T-helper 2 cell treated with Interferon-gamma antibody and Interleukin-4, amounts not matched to agents 5 μg/mL and 100 μg/mL, for 36 hours (primary cell): ENCODE measurements at places on chromosomes 11 and 22.
A peak's percentile ranks its signal among the peaks of the same experiment; 100 is the strongest.

DNA sequence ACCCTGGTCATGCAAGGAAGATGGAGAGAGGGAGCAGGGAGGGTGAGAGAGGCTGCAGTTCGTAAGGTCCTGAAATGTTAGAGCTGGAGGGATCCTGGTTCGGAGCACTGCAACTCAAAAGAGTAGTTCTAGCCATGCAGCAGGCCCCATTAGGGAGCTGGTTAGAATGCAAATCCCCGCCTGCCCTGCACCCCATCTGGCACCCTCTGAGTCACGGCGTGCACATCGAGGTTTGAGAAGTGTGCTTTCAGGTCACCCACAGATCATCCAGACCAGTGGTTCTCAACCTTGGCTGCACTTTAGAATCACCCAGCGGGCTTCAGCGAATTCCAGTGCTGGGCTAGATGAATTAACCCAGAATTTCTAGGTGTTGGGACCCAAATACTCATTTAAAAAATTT, 48.2 kb downstream of the ST3GAL4 start:
- DNase-seq = no peak

DNA sequence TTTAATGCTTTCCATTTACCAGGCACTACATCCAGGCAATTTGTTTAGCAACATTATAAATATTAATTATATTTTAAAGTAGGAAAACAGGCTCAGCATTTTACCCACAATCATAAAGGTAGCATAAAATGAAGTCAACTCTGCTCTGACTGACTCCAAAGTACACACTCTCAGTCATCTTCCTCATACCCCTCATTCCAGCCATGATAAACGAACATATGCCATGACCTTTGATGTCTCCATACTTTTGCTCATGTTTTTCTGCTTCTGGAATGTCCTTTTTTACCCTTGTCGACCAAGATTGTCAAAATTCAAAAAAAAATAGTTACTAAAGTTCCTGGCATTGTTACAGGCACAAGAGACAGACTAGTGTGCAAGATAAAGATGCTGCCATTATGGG, 77.7 kb upstream of the SOX6 start:
- DNase-seq = no peak

DNA sequence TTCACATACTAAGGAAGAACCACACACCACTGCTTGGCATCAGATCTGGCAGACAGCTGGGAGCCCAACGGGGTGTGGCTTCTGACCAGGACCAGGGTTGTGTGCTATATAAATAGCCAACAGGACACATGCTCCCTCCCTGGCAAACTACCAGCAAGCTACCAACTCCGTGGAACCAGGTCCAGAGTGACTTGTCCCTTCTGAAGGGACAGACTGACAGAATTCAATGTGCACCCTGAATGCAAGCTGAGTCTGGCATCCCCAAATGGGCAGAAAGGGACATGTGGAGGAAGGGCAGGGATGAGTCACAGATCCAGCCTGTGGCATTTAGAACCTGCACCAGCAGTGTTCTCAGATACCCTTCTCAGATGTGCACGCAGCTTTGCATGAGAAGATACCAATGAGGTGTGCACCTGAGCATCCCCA, 92.9 kb downstream of the MICAL3 start:
- DNase-seq = no peak

DNA sequence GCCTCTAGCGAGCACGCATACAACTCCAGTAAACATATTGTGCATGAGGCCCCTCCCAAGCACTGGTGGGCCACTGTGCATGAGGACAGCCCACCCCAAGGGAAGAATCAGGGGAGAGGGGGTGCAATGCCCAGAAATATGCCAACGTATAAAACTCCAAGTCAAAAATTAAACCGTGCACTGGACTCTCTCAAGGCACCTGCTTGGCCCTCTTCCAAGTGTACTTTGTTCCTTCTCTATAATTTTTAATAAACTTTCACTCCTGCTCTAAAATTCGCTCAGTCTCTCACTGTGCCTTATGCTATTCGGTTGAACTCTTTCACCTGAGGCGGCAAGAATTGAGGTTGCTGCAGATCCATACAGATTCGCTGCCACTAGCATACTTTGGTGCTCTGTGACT, 465.3 kb upstream of the TENM4 start:
- no peak for DNase-seq

DNA sequence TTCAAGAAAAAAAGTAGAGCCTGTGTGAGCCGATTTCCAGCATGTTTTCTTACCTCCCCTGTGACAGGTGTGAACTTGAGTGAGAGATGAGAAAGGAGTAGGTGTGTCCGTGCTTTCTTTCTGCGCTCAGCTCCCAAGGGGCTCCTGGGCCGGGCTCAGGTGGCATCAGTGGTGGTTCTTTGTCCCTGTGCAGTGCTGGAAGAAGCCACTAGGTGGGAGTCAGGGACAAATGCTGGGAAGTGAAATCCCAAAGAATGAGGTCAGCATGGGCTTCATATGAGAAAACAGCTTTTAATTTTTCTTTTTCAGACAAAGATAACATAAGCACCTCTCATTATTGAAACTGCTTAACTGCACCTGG, 57.8 kb downstream of the PPFIBP2 start:
- no peak for DNase-seq

DNA sequence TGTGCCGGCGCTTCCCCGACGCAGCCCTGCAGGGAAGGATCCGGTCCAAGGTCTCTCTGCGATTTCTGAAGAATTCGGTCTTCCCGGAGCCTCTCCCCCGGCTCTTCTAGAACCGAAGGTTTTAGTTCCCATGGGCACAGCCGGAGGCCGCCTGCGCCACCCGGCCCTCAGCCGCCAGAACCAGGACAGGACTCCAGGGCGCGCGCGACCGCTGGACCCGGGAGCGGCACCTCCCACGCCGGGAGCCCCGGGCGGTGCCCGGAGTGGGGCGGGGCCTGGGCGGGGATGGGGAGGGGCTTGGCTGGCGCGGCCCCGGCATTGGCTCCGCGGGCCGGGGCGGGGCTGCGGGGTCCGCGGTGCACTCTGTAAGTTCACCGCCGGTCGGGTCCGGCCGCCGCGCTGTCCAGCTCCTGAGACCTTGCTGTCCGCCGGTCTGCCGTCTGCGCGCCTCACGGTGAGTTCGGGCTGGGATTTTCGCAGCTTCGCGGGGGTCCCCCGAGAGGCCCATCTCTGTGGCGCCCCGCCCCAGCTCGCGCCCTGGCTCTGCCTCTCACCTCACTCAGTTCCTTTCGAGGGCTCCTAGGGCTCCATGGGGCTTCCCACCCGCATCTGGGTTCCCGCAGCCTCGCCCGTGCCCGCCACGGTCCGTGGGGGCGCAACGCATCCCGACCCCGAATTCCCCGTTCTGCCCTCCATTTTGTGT, at the start of gene CDC42EP2:
TSS of gene CDC42EP2 (plus strand) at position 366 of the 703 bp plus-strand sequence. CDS start 6,033 bp downstream, outside the sequence.
- DNase-seq = peak; percentile 79

DNA sequence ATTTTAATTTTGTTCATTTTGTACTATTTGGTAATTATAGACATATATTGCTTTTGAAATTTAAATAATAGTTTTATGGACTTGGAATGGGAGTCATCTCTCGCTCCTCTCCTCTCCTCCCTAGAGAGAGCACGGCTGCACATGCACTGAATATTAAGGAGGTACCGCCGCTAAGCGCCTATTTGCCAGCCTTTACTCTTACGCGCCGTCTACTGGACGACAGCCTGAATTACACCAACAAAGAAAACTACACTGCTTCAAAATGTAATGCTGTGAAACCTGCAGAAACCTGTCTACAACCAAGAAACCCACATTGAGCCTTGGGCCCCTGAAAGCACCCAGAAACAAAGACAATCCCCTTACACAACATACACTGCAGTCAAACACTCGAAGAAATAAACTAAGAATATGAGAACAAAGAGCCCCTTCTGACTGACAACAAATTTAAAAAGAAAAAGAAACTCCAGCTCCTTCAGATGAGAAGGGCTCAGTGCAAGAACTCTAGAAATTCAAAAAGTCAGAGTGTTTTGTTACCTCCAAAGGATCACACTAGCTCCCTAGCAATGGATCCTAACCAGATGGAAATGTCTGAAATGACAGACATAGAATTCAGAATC, 737.2 kb downstream of the LRRC4C start:
- no peak for DNase-seq

GRCh38 chr11:80595011-80595410, 1154.2 kb upstream of the TENM4 start:
- no peak for DNase-seq

DNA sequence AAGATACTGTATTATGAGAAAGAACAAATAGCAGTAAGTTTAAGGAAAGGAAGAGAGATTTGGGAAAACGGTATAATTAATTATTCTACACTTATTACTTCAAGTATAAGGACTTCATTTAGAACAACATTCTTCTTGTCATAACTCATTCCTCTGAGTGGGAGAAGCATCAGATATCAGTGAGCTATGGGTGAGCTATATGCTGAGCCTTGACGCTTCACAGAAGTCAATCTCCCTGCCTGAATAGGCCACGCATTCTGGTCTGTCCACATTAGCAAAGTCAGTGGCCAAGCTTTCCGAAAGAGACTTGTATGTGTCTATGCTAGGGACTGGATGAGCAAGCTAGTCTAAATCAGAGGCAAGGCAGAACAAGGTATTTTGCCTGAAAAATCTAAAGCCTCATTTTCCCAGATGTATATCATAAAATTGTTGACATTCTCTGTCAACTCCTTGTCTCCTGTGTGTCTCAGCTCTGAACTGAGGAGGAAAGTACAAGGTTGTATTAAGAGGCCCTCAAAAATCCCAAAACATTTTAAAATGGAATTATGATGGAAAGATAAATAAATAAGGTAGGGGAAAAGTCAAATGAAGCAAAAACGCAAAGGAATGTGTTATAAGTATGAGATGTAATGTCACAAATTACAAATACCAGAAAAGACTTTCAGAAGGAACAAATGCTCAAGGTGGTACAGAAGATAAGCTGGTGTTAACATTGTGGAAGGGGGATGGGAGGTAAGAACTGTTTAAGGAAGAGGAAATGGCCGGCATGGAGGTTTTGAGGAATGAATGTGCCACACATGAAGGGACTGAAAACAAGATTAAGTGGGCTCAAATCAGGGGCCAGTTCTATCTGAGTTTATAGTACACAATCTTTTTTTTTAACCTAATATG, 1.4 kb downstream of the OR52N2 start:
- DNase-seq = no peak

DNA sequence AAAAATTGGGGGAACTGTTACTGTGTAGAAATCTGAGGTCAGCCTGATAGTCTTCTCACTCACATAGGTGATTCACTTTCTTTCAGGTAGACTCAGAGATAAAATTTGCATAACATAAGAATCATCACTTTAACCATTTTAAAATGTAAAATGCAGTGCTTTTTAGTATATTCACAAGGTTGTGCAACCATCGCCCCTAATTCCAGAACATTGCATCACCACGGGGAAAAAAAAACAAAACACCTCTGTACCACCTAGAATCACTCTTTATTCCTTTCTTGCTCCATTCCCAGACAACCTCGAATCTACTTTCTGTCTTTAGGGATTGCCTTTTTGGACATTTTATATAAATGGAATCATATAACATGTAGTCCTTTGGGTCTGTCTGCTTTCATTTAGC, 20.9 kb downstream of the CHEK1 start:
- DNase-seq = no peak

DNA sequence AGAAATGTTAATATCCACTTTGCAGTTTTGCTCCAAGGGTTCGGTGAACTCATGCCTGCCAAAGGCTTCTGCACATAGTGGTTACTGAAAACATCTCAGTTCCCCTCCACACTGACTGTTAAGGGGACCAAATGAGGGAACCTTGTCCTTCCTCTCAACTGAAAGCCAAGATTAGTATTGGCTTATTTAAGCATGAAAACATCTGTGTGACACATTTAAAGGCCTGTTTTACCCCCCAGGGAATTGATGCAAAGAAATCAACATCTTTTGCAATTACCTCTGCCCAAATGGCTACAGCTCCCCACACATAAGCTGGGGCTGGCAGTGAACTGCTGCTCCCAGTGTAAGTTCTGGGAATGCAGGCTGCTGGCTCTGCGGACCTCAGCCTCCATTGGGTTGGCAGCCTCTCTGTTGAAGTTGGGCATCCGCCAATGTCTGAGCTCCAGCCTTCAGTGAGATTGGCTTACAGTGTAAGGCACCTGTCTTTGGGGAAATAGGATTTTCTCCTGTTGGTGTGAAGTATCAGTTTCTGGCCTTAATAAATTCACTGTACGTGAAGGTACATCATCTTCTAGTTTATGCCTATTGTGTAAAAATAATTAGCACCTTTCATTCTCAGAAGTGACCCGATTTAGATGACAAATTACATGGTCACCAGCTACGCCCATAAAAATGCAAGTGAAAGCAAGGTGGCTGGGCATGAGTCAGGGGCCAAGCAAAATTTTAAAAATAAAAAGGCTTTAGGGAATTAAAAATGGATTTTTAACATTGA, 213.4 kb upstream of the SYN3 start:
- DNase-seq = no peak

GRCh38 chr11:72422414-72422813, 11.9 kb downstream of the CLPB start:
- DNase-seq = no peak

DNA sequence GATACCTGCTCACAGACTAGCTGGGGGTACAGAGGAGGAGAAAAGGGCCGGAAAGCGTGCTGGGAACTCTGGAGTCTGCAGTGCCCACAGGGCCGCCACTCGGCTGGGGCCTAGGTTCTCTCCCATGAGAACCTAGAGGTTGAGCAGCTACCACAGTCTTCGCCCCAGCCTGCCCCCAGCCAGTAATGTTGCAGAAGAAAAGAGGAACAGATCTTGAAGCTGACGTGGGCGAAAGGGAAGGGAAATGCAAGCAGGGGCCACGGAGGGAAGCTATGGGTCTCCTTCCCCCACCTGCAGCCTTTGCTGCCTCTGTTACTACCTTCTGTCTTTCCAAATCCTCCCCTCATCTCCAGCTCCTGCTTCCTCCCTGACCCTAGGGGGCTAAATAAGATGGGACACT, 28.8 kb upstream of the P2RY2 start:
- no peak for DNase-seq
